ENCODE measurements at places on chromosomes 4 and X. TPM values are rescaled to one million over a fixed set of nuclear protein-coding genes. Genes with fewer than 3 reads are reported as not detected.

Gene TMEM129
- total RNA-seq = 21.9 TPM

DNA sequence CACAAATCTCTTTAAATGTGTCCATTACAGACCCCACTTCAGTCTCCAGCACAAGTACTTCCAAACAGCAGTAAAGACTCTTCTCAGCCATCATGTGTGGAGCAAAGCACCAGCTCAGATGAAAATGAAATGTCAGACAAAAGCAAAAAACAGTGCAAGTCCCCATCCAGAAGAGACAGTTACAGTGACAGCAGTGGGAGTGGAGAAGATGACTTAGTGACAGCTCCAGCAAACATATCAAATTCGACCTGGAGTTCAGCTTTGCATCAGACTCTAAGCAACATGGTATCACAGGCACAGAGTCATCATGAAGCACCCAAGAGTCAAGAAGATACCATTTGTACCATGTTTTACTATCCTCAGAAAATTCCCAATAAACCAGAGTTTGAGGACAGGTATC, 78.0 kb downstream of the SLC10A6 start:
- no peaks in the 10 kb centered on the region for H3K36me3 ChIP-seq
- DNase-seq = no peak
- H3K27ac ChIP-seq = no peak overlapping the region

DNA sequence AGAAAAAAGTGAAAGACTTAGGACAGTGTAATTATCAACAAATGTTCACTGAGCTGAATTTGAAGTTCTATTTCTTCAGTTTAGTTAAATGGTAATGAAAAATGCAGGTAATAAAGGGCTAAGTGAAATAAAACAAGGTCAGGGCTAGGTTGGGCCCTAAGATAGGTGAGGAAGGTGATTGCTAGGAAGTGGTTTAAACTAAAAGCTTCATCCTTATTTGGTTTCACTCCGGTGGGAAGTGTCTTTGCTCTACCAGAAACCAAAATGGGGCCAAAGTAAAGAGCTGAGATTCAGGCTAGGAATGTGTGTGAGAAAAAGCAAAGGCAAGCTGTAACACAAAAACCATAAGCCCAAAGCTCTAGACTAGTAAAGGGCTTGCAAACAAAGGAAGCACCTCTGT, 31.0 kb downstream of the TAB3 start:
- H3K27ac ChIP-seq = no peak overlapping the region
- no peak for DNase-seq
- peaks cover 24% of the 10 kb centered on the region for H3K36me3 ChIP-seq
- H3K4me1 ChIP-seq = peaks cover 3% of the 10 kb centered on the region
- H3K4me3 ChIP-seq = no peak overlapping the region

GRCh38 chrX:9131066-9131465, 97.1 kb upstream of the FAM9B start:
- no peaks in the 10 kb centered on the region for H3K4me1 ChIP-seq
- H3K27me3 ChIP-seq = no peaks in the 10 kb centered on the region
- no peak overlapping the region for H3K4me3 ChIP-seq
- H3K27ac ChIP-seq = no peak overlapping the region
- no peaks in the 10 kb centered on the region for H3K36me3 ChIP-seq
- DNase-seq = no peak

DNA sequence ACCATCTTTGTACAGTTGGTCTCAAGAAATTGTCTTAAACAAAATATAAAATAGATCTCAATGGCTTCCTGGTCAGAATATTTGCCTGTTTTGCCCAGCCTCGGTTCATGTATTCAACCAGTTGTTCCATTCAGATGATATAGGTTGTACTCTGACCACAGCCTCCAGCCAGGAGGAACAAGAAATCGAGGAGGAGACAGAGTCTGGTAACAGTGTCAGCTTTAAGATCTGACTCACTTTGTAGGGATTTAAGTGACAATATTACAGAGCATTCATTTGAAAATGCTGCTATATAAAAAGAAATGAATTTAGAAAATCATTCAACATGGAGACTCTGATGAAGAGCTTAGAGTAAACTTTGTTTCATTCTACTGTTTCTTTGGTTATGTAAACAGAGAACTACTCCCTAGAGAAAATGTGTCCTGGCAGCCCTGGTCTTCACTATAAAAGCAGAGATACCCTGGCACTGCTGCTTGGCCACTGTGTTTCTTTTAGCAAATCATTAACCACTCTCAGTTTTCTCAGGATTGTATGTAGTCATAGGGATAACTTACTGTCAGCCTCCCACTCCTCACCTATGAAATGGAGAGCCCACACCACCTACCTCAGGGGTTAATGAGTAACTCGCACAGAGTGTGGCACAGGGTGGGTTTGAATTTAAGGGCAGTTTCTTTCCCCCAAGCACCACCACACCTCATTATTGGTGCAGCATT, 53.5 kb downstream of the PAGE2 start:
- no peak for DNase-seq
- H3K27ac ChIP-seq = no peak overlapping the region
- no peak overlapping the region for H3K4me3 ChIP-seq
- no peaks in the 10 kb centered on the region for H3K27me3 ChIP-seq
- no peaks in the 10 kb centered on the region for H3K36me3 ChIP-seq
- no peaks in the 10 kb centered on the region for H3K4me1 ChIP-seq

Gene RGS12
- total RNA-seq = 4.7 TPM

DNA sequence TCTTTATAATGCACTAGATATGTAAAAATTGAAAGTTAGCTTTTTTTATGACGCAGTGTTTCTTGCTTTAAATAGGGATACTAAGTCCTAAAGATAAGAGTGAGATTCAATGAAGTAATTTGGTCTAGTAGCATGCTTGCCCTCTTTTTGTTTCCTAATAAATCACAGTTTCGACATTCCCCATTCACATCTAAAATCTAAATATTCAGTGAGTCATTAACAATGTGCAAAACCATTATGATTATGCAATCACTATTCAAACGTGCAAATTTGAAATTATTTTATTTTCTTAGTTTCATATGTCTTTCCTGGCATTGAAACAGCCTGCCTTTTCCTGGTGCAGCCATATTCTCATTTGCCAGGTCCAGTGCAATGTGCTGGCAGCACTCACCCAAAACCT, 1350.5 kb upstream of the PABPC4L start:
- no peaks in the 10 kb centered on the region for H3K4me1 ChIP-seq
- no peak overlapping the region for H3K27ac ChIP-seq
- no peaks in the 10 kb centered on the region for H3K36me3 ChIP-seq
- no peak for DNase-seq

Gene MAGEA2
- total RNA-seq = not detected

Gene NXF2B
- total RNA-seq = not detected
